GM13977 (cell line): ENCODE measurements at places on chromosomes 3 and 15.

GRCh38 chr3:140143367-140144069, 208.5 kb downstream of the CLSTN2 start:
- no peak for DNase-seq

GRCh38 chr3:53242642-53243041, 13.2 kb downstream of the TKT start:
- no peak for DNase-seq

GRCh38 chr3:114406286-114406685, 112.5 kb downstream of the TIGIT start:
- no peak for DNase-seq

GRCh38 chr15:43877371-43877770, 50.6 kb downstream of the WDR76 start:
- DNase-seq = no peak

- no peak for DNase-seq
These were observed 29.3 kb upstream of the DLG1 start for GRCh38 chr3:197327701-197328100.

GRCh38 chr3:187770224-187770623, 25.0 kb upstream of the BCL6 start:
- peak; percentile 44 for DNase-seq

DNA sequence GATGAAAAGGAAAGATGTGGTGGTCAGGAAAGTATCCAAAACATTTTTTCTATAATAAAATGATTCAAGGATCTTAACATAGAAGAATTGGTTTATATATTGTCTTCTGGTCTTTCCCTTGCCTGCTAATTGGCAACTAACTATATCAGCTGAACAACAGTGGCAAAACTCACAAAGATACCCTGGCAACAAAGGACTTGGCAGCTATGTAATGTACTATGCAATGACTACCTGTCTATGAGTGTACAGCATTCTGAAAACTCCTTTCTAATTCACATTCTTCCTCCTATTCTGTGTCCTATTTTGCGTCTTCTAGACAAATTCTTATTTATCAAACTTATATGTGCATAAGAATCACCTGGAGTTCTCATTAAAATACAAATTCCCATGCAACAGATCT, 15.7 kb upstream of the SERPINI2 start:
- no peak for DNase-seq

DNA sequence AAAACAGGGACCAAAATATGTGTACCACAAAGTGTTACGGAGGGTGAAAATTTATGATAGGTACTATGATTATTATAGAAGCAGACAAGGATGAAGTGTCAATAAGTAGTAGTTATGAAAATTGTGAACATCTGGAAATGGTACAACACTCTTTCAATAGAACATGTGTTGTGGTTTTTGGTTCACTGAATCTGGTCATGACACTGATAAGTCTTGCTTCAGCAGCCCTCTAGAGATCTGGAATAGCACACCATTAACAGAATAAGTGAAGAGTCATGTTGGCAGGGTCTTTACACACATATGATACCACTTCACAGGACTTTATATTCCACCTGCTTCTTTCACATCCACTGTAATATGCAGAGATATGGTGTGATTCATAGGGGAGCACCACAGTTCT, 985.2 kb upstream of the SEMA6D start:
- DNase-seq = no peak

GRCh38 chr15:92122259-92122658, 268.8 kb downstream of the SLCO3A1 start:
- DNase-seq = no peak
